GOT3 (cell line): ENCODE measurements at places on chromosomes 2 and 18.
A peak's percentile ranks its signal among the peaks of the same experiment; 100 is the strongest.

DNA sequence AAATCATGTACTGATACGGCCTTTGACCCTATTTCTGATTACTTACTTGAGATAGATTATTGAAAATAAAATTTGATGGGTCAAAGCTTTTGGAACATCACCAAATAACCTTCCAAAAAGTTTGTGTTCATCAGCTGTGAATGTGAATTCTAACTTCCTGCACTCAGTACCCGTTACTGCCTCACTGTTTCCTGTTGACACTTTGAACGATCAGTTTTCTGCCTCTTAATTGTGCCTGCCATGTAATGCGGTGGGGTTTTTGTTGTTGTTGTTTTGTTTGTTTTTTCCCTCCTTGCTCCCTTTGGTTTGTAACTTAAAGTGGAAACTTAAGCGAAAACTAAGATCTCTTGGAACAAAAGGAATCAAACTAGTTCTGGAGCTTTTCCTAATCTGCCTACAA, 18.9 kb downstream of the ATG16L1 start:
- no peak for DNase-seq

DNA sequence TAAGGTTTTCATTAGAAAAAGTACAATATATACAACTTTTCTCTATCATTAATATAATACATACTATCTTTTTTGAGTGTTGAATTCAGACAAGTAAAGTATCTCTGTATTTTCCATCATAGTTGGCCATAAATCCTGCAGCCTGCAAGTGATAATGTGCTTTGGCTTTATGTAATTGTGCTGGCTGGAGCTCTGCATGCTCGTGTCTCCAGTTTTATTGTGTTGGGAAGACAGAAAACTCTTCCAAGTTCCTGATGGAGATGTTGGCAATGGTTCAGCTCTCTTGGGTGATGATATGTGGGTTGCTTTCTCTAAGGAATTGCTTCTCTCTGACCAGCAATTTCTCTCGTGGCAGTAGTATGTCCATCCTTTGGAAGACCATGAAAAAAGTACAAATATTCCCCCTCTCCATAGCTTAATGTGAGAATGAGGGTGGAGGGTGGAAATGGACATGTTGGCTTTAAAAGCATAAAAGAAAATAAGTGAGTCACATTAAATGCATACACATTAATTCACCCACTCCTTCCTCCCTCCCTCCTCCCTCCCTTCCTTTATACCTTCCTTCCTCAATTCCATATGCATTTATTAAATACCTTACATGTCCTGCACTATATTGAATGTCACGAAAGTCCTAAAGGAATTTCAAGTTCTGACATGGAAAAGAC, 344.2 kb downstream of the MTX2 start:
- DNase-seq, result no peak

GRCh38 chr2:46353509-46353908, 56.3 kb downstream of the EPAS1 start:
- no peak for DNase-seq

GRCh38 chr2:128727404-128727803, 408.7 kb upstream of the HS6ST1 start:
- DNase-seq, result no peak

DNA sequence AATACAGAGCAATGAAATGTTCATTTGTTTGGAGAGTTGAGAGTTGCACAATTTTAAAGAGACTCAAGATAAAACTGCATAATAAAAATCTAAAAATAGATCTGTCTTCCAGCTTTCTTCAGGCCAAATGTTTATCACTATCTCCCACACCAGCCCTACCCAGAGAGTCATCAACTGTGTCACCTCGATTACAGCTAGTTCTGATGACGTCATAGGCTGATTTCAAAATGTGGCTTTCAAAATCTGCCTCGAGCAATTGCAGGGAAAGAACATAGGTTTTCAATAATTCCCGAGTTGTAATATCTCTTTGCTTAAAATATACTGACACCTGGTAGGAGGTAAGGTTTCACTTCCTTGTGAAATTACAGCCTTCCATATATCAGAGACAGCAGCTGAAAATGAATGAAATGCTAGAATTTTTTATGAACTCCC, 677.6 kb upstream of the ID2 start:
- no peak for DNase-seq

DNA sequence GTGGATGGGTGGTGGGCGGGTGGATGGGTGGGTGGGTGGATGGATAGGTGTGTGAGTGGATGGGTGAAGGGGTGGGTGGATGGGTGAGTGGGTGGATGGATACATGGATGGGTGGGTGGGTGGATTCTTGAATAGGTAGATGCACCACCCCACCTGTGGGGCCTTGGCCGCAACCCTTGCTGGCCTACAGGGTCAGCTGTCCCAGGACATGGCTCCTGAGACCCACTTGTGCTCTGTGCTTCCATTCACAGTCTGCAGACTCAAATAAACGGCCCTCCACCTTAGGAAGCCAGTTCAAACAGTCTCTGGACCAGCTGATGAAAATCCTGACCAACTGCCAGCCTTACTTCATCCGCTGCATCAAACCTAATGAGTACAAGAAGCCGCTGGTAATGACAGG, 54.4 kb downstream of the MYO7B start:
- DNase-seq, result no peak

GRCh38 chr18:36771245-36771644, 57.6 kb downstream of the TPGS2 start:
- no peak for DNase-seq

DNA sequence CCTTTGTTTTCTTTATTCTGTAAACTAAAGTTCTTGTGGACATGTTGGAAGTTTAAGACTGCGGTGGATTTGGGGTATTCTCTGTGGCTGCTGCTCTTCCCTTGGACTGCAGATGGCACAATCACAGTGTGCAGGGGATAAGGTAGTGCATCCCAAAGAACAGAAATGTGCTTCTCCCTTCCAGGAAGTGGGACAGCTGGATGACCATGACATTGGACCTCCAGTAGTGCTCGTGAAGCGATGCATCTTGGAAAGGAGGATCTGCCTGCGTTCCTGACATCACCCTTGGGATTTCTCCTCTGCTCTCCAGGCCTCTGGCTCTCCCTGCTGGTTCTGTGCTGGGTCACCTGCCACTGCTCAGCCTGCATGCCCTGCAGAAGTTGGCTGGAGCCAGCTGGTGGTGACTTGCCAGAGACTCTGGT, 109.9 kb downstream of the SLC4A3 start:
- DNase-seq, result no peak

GRCh38 chr2:169509298-169509885, at the start of gene KLHL41:
Gene KLHL41 (plus strand): TSS chr2:169509702. CDS start chr2:169509779, 77 bp downstream.
- no peak for DNase-seq

- DNase-seq, result peak; percentile 24
Measured at GRCh38 chr18:79588636-79589481, 90.7 kb upstream of the CTDP1 start.

DNA sequence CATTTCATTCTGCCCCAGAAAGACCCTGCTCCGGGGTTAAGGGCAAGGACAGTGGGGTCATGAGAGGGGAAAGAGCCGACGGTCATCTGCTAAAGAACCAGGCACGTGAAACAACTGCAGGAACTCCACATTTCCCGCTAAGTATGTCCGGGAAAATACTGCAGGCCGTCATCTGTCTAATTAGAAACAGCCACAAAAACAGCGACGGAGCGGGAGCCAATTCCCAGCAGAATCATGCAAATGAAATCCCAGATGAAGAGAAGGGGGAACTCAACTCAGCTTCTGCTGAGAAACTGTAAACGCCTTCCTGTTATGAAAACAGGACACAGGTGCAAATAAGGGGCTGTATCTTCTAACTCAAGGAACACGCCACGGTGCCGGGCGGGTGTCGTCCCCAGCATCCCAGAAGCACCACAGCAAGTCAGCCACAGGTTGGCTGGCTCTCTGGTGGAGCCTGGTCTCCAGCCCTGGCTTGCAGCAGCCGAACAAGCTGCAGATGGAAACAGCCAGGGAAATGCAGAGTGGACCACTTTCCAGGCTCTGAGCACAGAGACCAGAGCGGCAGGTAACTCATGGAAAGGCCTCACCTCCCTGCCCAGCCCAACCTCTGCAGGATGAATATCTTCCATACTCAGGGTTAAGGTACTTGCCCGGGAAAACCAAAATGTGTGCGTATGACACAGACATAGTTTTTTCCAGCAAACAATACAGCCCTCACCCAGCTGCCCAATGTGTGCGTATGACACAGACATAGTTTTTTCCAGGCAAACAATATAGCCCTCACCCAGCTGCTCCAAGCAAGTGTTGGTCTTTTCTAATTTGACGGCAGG, 28.9 kb downstream of the PXDN start:
- no peak for DNase-seq

GRCh38 chr2:71882949-71883472, 264.7 kb downstream of the CYP26B1 start:
- peak; percentile 30 for DNase-seq

DNA sequence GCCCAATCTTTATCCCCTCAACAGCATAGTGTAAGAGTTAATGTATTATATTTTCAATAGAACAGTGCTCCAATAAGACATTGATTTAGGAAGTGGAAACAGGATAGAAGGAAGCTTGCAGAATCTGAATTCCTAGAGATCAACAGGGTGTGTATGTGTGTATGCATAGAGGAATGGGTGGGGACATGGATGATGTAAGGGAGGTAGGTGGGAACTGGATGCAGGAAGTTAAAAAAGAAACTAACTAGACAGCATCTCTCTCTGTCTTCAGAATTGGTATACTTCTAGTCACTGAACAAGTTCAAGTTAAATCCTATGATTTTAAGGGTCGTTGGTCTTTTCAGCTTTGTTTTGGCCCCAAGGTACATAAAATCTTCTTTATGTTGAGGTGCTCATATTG, 196.6 kb downstream of the PMAIP1 start:
- DNase-seq, result no peak

DNA sequence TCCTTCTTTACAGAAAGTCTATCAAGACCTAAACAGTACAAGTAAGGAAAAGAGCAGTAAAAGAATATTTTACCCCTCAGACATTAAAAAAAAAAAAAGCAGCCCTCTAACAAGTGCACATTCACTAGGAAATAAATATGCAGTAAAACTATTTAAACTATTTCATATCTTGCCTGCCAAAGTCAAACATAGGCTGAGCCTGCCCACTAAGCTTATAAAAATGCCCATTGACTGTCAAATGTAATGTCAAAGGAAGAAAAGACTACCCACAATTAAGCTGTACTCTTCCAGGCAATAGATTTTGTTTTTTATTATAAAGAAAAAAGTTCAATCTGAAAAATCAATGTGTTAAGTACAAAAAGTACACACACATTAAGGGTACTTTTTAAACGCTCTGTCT, 11.8 kb downstream of the ALS2 start:
- no peak for DNase-seq

DNA sequence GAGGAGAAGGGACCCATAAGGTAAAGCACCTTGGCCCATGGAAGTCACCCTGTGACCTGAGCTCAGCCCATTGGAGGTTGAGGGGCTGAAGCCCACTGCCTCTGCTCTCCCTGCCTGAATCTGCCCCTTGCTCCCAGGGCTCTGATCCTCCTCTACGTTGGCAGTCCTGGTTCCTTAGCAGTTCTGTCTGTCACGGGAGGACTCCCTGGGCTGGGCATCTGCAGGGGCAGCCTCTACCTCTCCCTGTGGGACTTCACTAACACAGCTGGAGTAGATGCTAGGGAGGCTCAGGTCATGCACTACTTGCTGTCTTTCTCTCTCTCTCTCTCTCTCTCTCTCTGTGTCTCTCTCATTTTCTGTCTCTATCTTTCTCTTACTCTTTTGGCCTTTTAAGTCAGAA, 8.7 kb downstream of the GYPC start:
- DNase-seq, result no peak

DNA sequence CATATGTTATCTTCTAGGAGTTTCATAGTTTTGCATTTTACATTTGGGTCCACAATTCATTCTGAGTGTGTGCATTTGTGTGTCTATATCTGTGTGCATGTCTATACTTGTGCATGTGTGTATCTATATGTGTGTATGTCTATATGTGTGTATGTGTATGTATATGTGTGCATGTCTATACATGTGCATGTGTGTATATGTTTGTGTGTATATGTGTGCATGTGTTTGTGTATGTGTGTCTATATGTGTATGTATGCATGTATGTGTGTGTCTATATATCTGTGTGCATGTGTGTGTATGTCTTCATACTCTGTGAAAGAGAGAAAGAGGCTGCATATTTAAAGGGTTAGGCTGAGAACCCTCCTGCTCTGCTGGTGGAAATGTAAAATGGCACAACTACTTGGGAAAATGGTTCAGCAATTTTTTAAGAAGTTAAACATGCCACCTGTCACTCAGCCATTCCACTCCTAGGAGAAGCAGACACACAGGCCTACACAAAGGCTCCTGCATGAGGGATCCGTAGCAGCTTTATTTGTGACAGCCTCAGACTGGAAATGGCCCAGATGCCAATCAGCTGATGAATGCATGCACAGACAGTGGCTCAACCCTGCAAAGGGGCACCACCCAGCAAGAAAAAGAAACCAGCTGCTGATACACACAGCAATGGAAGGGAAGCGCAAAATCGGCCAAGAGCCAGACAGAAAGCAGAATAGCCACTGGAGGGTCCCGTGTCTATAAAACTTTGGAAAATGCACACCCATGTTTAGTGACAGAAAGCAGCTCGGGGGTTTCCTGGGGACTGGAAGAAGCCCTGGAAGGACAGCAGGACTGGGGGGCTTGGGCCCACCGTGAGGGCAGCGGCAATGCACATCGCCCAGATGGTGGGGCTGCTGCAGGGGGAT, 146.8 kb downstream of the SEPTIN10 start:
- no peak for DNase-seq

- DNase-seq, result no peak
Measured at GRCh38 chr2:3793249-3793648, 89.9 kb downstream of the DCDC2C start.

- no peak for DNase-seq
Measured at GRCh38 chr2:121330921-121331320, 45.9 kb upstream of the TFCP2L1 start.

DNA sequence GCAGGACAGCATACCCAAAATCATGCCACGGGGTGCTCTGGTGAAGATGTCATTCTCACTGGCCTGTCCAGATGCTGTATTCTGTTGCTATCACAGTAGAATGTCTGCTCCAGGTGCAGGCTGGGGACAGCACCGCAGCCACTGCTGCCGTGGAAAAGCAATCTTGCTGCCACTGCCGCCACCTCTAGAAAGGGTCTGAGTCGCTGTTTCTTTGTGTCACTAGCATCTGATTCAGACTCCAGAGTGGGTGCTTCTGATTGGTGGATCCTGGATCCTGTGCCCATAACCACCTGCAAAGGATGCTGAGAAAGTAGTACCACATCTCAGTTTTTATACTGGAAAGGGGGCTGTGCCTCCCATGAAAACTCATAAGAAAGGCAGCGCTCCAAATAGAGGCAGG, 45.3 kb upstream of the CTLA4 start:
- DNase-seq, result no peak

- no peak for DNase-seq
Measured at GRCh38 chr2:138298120-138298814, 203.3 kb upstream of the SPOPL start.

- DNase-seq, result no peak
Measured at GRCh38 chr2:46298272-46298521, 990 bp downstream of the EPAS1 start.

GRCh38 chr2:201126308-201127151, 10.6 kb downstream of the CFLAR start:
- DNase-seq, result no peak

- DNase-seq, result no peak
Measured at GRCh38 chr2:151334082-151334815, 23.1 kb upstream of the TNFAIP6 start.
